Activated CD4-positive, alpha-beta T cell treated with anti-CD3 and anti-CD28 coated beads for 36 hours (primary cell): ENCODE measurements at places on chromosomes 3 and 15. TPM values are rescaled to one million over a fixed set of nuclear protein-coding genes. Genes with fewer than 3 reads are reported as not detected.

The MAGEL2 gene
- not detected for total RNA-seq

The PDCD10 gene
- total RNA-seq, result 118 TPM

The CD200R1 gene
- total RNA-seq, result 1.5 TPM

The PCSK6 gene
- 0.95 TPM for total RNA-seq

The TTLL13 gene
- total RNA-seq, result 0.39 TPM

The ZNF774 gene
- 2.0 TPM for total RNA-seq

The MCTP2 gene
- 25.2 TPM for total RNA-seq

The PAK6 gene
- 0.53 TPM for total RNA-seq

The GLT8D1 gene
- total RNA-seq, result 35.2 TPM

The IL17RC gene
- total RNA-seq, result 0.50 TPM

The UPK1B gene
- 0.25 TPM for total RNA-seq

The NDUFB5 gene
- 105 TPM for total RNA-seq

The PLA2G4E gene
- total RNA-seq, result not detected

The HOMER2 gene
- total RNA-seq, result 3.5 TPM

The CILP gene
- not detected for total RNA-seq

The DPPA4 gene
- 1.5 TPM for total RNA-seq

The SH3BP5 gene
- 9.4 TPM for total RNA-seq

The GOLGA6D gene
- total RNA-seq, result not detected

The TGM5 gene
- total RNA-seq, result not detected

The CATSPER2 gene
- total RNA-seq, result 2.2 TPM

The KNG1 gene
- total RNA-seq, result not detected

The ARGFX gene
- not detected for total RNA-seq

The FMN1 gene
- 0.09 TPM for total RNA-seq

The TWF2 gene
- total RNA-seq, result 93.5 TPM

The ABHD6 gene
- 3.0 TPM for total RNA-seq

The STAB1 gene
- 0.14 TPM for total RNA-seq

The HLTF gene
- 20.5 TPM for total RNA-seq

The PTX3 gene
- 0.23 TPM for total RNA-seq

The CYP1A1 gene
- total RNA-seq, result 2.2 TPM

The SMCO1 gene
- total RNA-seq, result not detected

The PRR20G gene
- not detected for total RNA-seq

The RAB6B gene
- 0.51 TPM for total RNA-seq

The TEX55 gene
- not detected for total RNA-seq

The SUCNR1 gene
- not detected for total RNA-seq

The PPIP5K1 gene
- 37.7 TPM for total RNA-seq
